NCI-H1105 treated with DMSO at 0.1 percent for 48 hours (cell line): ENCODE measurements at places on chromosomes 6 and 20.

- no peak for DNase-seq
Observed at GRCh38 chr6:97438011-97438671, 155.1 kb upstream of the MMS22L start.

GRCh38 chr20:52305858-52306257, 114.3 kb upstream of the ZFP64 start:
- DNase-seq = no peak

DNA sequence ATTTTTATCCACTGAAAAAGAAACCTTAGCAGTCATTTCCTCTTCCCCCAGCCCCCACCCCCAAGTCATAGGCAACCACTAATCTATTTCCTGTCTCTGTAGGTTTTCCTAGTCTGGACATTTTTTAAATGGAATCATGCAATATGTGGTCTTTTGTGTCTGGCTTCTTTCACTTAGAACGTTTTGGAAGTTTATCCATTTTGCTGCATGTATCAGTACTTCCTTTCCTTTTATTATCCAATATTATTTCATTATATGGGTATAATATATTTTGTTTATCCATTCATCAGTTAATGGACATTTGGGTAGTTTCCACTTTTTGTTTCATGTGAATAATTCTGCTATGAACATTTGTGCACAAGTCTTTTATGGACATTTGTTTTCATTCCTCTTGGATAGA, 99.3 kb upstream of the BMP5 start:
- DNase-seq = no peak

DNA sequence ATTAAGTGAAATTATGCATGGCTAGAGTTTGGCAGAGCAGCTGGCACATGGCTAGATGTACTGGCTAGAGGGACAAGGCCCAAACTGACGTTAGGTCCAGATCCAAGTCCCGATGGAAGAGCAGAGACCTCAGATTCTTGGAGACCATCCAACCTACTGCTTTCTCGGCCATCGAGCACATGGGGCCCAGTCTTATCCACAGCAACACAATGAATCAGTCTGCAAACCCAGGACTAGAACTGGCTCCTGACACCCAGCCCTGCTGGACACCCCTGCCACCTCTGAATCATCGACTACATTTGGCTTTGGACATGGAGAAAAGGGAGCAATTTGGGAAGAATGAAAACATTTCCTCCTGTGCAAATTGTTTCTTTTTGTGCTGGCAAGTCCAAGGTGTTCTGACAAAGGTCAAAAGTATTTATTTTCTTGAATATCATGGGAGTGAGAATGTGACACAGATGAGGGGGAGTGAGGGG, 23.9 kb upstream of the YWHAB start:
- no peak for DNase-seq

DNA sequence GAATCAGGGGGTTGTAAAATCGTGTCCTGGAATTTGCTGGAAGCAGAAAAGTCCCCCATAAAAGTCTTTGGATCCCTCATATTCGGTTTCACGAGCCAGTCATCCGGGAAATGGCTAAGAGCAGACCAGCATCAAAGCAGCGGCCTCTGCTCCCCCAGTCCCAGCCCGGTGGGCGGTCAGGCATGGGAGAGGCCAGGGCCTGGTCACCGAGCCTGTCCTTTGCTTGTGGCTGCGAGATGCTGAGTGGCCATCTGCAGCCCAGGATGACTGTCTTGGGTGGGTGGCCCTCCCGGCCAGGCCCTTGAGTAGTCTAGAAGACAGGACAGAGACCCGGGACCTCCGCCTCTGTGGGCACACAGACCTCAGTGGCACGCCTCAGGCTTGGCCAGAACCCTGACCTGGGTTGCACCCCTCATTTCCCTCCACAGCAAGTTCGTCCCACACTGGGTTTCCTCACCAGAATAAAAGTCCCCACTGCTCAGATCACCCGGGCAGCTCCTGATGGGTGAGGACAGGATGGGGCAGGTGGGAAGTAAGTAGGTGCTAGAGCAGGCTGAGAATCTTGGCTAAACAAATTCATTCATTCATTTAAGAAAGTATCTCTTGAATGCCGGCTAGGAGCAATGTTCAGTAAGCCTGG, 172.1 kb downstream of the BMP7 start:
- DNase-seq = no peak

GRCh38 chr6:20333721-20334269, 67.9 kb upstream of the E2F3 start:
- no peak for DNase-seq
